ENCODE measurements at places on chromosomes 7 and 10.

GRCh38 chr7:1552200-1552599 is 3.8 kb downstream of the TMEM184A start:
- no peak for DNase-seq

DNA sequence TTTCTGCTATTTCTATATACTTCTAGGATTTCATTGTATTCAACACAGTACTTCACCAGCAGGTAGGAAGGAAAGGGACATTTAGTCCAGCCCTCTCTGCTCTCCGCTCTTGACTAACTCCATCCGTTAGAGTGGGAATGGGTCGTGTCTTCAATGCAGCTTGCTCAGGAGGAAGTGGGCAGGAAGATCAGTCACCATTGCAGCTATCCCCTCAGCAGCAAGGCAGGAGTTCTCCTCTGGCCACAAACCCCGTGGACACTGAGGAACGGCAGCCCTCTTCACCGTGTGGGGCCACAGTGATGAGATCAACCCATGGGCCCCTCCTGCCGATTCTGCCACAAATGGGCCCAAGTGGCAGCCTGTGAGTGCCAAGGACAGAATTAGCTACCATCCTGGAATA is 30.2 kb upstream of the IKZF1 start:
- no peak for DNase-seq

- DNase-seq: no peak
Observed at GRCh38 chr10:112213098-112213823, 29.7 kb upstream of the GPAM start.

GRCh38 chr10:64733980-64734379 is 1212.8 kb downstream of the REEP3 start:
- no peak for DNase-seq

- no peak for DNase-seq
Observed at GRCh38 chr10:71842856-71843686, 8.0 kb downstream of the PSAP start.

GRCh38 chr7:80134536-80135308 is at the start of gene GNAI1:
Gene GNAI1 (plus strand): TSS chr7:80134831. CDS start chr7:80135161, 330 bp downstream.
- no peak for DNase-seq

DNA sequence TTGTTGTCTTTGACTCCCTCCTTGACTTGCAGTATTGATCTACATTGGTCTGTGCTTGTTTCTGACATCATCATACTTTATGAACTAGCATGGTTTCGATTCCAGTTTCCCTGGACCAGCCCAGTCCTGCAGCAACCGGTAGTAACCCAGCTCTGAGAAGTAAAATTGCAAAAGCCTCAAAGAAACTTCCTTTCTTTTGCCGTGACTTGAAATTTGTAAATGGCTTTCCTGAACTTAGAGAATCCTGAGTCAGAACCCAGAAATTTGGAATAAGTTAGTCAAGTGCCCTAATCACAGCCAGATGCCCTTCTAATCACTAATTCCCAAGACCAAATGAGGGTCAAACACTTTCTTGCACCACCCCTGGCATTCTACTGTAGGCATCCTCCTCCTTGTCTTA is 15.0 kb downstream of the TAS2R60 start:
- DNase-seq: no peak

DNA sequence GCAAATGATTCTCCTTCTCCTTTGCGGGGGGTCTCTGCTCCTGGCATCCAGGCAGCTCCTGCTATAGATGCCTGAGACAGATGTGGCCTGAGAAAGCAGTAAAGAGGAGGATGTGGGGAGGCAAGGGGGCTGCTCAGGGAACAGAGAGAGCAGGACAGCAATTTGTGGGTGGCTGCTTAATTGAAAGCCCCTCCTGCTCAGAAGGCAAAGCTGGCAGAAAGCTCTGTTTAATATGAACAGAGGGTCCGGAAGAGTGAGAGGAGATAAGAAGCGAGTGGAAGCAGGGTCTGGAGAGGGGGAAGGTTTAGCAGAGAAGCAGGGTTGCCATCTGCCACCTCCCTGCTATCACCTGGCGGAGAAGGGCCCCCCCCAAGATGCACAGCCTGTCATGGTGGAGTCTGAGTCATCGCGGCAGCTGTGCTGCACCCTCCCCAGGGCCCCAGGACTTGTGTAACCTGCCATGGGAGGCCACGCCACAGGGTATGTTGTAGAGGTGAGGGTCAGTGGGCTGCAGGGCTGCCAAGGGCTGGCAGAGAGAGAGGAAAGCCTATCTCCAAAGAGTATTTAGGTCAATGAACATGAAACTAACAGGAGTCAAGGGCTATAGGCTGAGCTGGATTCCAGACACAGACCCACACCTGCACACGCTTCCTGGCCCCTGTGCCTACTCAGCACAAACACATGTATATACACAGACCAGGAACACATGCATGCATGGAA is 1109.8 kb upstream of the AUTS2 start:
- DNase-seq: no peak

DNA sequence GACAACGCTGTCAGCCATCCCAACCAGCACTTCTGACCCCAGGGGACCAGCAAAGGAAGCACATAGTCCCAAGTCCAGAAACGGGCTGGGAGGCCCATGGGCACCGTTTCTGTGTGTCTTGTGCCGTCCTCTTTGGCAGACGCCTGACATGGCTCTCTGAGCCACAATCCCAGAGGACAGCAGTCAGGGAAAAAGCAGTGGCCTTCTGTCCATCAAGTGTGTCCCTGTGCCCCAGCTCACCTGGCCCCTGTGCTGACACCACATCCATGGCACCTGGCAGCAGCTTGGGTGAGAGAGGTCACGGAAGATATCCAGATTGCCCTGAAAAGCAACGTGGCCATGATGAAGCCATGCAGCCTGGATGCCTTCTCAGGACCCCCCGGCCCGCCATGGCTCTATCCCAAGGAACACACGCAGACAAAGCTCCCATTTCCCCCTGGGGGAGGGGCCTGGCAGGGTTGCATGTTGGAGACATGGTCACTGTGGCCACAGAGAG is 38.1 kb upstream of the ANTXRL start:
- DNase-seq: no peak

DNA sequence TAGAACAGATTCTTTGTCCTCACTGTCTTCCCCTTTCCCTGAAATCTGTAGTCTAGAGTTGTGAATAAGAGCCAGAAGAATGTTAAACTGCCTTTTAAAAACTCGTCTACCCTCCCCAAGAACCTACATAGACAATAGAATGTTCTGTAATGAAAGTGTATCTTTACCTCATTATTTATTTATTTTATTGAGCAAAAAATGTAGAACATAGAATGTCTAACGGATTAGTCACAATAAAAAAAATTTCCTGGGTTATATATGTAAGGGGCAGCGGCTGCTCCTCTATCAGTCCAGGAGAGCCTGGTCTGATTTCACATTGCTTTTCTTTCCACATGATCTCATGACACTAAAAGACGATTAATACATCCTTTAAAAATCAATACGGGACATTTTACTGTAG is 135.7 kb downstream of the SDK1 start:
- DNase-seq: no peak

GRCh38 chr7:139249179-139249810 is 18.3 kb downstream of the UBN2 start:
- DNase-seq: no peak

DNA sequence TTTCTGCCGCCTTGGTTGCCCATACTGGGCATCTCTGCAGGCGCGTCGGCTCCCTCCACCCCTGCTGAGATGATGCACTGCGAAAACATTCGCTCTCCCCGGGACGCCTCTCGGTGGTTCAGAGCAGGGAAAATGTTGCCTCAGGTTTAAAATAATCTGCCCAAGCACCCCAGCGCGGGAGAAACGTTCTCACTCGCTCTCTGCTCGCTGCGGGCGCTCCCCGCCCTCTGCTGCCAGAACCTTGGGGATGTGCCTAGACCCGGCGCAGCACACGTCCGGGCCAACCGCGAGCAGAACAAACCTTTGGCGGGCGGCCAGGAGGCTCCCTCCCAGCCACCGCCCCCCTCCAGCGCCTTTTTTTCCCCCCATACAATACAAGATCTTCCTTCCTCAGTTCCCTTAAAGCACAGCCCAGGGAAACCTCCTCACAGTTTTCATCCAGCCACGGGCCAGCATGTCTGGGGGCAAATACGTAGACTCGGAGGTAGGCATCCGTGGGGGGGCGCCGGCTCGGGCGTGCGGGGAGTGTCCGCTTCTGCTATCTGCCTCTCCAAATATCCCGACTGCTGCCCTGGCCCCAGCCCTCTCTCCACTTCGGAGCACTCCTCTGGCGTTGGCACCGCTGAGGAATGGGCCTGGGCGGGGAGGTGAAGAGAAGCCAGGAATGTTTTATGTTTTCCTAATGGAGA is at the start of gene CAV1:
TSS of gene CAV1 (plus strand) at position 428 of the 689 bp plus-strand sequence. CDS start at position 455, 27 bp downstream.
- DNase-seq: peak; percentile 24

DNA sequence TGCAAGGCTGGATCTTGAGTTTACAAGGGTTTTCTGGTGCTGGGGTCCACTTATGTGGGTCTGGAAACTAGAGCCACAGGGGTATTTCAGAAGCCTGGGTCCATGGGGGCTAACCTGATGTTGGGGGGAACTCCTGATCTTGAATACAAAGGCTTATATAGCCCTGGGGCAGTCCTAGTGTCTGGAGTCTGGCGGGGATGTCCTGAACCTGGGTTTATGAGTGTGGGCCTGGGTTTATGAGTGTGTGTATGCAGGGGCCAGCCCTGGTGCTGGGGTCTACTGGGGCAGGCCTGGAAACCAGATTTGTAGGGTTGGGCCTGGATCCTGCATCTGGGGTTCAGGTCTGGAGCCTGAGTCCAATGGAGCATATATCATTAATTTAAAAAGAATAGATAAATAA is 146.5 kb upstream of the C1GALT1 start:
- DNase-seq: no peak

GRCh38 chr10:96768136-96768535 is 47.8 kb upstream of the PIK3AP1 start:
- no peak for DNase-seq

- peak; percentile 75 for DNase-seq
Observed at GRCh38 chr7:7681191-7681935, 37.0 kb downstream of the RPA3 start.

- DNase-seq: no peak
Observed at GRCh38 chr7:139731802-139732470, 45.9 kb downstream of the HIPK2 start.

DNA sequence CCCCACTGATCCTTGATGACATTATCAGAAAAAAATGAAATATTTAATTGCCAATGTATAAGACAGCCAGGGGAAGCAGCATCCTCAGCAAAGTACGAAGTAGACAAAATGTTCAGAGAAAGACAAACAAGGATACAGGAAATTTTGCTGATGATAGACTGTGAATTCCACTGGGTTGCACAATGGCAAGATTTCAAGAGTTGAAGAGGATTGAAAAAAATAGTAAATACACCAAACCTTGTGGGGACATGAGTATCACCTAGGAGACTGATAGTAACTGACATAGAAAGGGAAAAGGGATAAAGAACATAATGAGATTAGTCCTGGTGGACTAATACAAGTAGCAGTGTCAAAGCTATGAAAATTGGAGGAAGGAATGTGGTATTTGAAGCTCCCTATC is 16.5 kb downstream of the CNOT4 start:
- DNase-seq: no peak

- DNase-seq: no peak
Observed at GRCh38 chr10:120607710-120608703, 151.0 kb downstream of the PLPP4 start.

- DNase-seq: no peak
Observed at GRCh38 chr7:73526896-73527821, 5.1 kb upstream of the BAZ1B start.

DNA sequence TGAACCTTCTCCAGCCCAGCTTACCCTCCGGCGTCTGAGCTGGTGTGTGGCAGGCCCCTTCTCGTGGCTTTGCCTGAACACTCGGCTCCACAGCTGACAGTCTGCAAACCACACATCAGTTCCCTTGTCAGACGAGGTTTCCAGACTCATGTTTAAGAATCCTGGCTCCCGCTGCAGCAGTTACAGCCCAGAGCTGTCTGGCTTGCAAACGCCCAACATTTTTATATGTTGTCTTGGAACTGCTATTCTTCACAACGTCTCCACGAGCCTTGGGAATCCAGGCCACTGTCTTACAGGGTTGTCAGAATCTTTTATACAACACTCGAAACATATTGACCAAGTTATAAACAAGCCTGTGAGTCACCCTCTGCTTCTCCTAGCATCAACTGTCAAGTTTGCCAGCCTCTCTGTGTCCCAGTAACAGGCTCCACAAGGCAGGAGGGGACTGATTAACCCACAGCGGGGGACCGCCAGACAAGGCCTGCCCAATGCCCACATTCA is 68.1 kb downstream of the TNS3 start:
- DNase-seq: no peak

- DNase-seq: peak; percentile 48
Observed at GRCh38 chr10:130300608-130301020, 164.4 kb downstream of the GLRX3 start.

DNA sequence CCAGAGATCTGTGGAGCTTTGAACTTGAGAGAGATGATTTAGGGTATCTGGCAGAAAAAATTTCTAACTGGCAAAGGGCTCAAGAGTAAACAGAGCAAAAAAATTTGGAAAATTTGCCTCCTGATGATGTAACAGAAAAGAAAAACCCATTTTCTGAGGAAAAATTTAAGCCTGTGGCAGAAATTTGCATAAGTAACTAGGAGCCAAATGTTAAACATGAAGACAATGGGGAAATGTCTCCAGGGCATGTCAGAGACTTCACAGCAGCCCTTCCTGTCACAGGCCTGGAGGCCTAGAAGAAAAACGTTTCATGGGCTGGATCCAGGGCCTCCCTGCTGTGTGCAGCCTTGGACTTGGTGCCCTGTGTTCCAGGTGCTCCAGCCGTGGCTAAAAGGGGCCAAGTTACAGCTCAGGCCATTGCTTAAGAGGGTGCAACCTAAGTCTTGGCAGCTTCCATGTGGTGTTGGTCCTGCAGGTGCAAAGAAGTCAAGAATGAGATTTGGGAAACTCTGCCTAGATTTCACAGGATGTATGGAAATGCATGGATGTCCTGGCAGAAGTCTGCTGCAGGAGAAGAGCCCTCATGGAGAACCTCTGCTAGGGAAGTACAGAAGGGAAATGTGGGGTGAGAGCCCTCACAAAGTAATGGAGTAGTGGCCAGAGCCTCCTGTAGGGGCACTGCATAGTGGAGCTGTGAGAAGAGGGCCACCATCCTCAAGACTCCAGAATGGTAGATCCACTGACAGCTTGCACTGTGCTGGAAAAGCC is 8.1 kb downstream of the SEMA3D start:
- no peak for DNase-seq

DNA sequence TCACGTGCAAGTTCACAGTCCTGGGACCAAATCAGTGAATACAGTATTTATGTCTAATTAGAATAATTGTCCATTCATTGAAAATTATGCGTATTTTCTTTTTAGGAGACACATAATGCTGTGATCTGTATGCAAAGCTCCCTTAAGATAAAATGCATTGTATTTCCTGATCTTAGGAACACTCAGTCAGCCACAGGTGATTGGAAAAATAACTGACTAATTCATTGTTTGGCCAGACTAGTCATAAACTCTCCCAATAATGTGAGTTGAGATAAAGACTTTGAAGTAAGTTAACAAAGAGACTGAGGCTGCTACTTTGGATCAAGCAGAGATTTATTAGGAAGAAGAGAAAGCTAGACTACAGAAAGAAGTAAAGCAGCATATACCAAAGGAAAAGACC is 182.2 kb downstream of the GNAI1 start:
- no peak for DNase-seq

DNA sequence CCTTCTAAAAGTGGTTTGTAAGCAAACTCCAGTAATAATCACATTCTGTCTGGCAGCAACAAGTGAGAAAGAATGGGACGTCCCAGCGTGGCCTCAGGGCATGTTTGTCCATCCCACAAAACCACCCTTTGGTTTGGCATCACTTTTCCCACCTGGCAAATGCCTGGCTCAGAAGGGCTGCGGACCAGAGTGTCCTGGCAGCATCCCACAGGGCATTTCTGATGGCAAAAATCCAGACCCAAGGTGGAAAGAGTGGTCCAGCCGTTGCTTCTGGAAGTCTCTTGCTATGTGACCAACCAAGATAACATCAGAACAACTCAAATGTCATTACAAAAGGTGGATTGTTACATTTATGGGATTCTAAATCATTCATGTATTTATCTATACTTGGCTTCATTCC is 174.4 kb downstream of the CREB5 start:
- DNase-seq: no peak

All from CD4-positive, alpha-beta T cell treated with Interleukin-2 at 100 ng/mL for 4 hours (primary cell).